A549 treated with ZK216348 at 1 μM for 4 hours (cell line): ENCODE measurements at places on chromosomes 7 and 10. TPM values are rescaled to one million over a fixed set of nuclear protein-coding genes. Genes with fewer than 3 reads are reported as not detected.

CTAGE6 gene
- not detected in 5 replicates for total RNA-seq

AMPH gene
- 0.18 TPM in 1 of 5 replicates, not detected in the others for total RNA-seq

AKR1C4 gene
- 0.27 to 0.50 TPM (median 0.32 TPM) in 4 of 5 replicates, not detected in the other for total RNA-seq

NUDT13 gene
- 2.4 to 4.2 TPM (median 2.7 TPM) in 5 replicates for total RNA-seq

CREB5 gene
- total RNA-seq, result 2.1 to 4.2 TPM (median 3.6 TPM) in 5 replicates

C7orf33 gene
- not detected in 5 replicates for total RNA-seq

HMX2 gene
- total RNA-seq, result 0.20 to 0.25 TPM (median 0.22 TPM) in 3 of 5 replicates, not detected in the others
